ENCODE measurements at places on chromosomes 5 and 9. TPM values are rescaled to one million over a fixed set of nuclear protein-coding genes. Genes with fewer than 3 reads are reported as not detected.

SPATA31E1 gene
- not detected for total RNA-seq

INSL4 gene
- total RNA-seq, result not detected

PAX5 gene
- total RNA-seq, result not detected

SELENOP gene
- total RNA-seq, result 373 TPM

GGTA1 gene
- 1.1 TPM for total RNA-seq

RANBP3L gene
- 1.6 TPM for total RNA-seq

GRXCR2 gene
- total RNA-seq, result not detected

IFNB1 gene
- not detected for total RNA-seq

BTNL8 gene
- total RNA-seq, result not detected

RNF180 gene
- total RNA-seq, result 1.9 TPM

MZB1 gene
- not detected for total RNA-seq

MYOT gene
- total RNA-seq, result not detected

IFNE gene
- total RNA-seq, result 0.56 TPM

FOXD4L5 gene
- 0.37 TPM for total RNA-seq

NAA35 gene
- total RNA-seq, result 10.4 TPM

PITX1 gene
- total RNA-seq, result 0.78 TPM

FABP6 gene
- total RNA-seq, result not detected

NEUROG1 gene
- not detected for total RNA-seq

PCDHB13 gene
- total RNA-seq, result 1.4 TPM

HINT2 gene
- total RNA-seq, result 25.5 TPM

OGN gene
- 25.6 TPM for total RNA-seq

PCDHAC2 gene
- total RNA-seq, result 0.12 TPM

GCNT4 gene
- total RNA-seq, result 0.59 TPM

LRRC70 gene
- 0.87 TPM for total RNA-seq

SCGB3A1 gene
- not detected for total RNA-seq

PAEP gene
- total RNA-seq, result not detected

CTXN3 gene
- total RNA-seq, result not detected

NMUR2 gene
- total RNA-seq, result not detected

NR5A1 gene
- not detected for total RNA-seq

SLC25A2 gene
- not detected for total RNA-seq

BNC2 gene
- 29.7 TPM for total RNA-seq

HTR1A gene
- not detected for total RNA-seq

ADAMTS6 gene
- total RNA-seq, result 1.7 TPM

ERCC6L2 gene
- total RNA-seq, result 23.0 TPM

FRMPD1 gene
- not detected for total RNA-seq

GRPEL2 gene
- total RNA-seq, result 9.9 TPM

MELK gene
- 2.5 TPM for total RNA-seq

TMOD1 gene
- 0.39 TPM for total RNA-seq

LECT2 gene
- total RNA-seq, result not detected

PLCXD3 gene
- 71.4 TPM for total RNA-seq

DPYSL3 gene
- 26.5 TPM for total RNA-seq
